ENCODE measurements at places on chromosomes 6 and 20.

GRCh38 chr6:144065213-144065660, 30.1 kb downstream of the SF3B5 start:
- DNase-seq = no peak

GRCh38 chr6:42387336-42387735, 64.4 kb downstream of the TRERF1 start:
- DNase-seq = no peak

DNA sequence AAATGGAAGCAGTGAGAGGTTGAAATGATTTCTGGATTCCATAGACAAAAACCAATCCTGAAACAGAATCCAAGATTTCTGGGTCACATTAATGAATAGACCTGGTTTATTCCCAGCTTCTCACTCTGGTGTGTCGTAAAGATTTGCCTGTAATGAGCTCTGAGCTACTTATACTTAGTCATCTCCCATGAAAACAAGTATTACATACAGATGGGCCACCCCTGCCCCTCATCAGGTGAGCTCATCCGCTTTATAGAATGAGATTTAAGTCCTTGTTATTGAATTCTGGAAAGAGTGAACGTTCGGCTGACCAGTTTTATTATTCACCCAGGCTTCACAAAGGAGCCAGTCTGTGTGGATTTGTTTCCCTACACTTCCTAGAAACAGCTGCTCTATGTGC, 47.1 kb upstream of the TMEM181 start:
- DNase-seq = no peak

DNA sequence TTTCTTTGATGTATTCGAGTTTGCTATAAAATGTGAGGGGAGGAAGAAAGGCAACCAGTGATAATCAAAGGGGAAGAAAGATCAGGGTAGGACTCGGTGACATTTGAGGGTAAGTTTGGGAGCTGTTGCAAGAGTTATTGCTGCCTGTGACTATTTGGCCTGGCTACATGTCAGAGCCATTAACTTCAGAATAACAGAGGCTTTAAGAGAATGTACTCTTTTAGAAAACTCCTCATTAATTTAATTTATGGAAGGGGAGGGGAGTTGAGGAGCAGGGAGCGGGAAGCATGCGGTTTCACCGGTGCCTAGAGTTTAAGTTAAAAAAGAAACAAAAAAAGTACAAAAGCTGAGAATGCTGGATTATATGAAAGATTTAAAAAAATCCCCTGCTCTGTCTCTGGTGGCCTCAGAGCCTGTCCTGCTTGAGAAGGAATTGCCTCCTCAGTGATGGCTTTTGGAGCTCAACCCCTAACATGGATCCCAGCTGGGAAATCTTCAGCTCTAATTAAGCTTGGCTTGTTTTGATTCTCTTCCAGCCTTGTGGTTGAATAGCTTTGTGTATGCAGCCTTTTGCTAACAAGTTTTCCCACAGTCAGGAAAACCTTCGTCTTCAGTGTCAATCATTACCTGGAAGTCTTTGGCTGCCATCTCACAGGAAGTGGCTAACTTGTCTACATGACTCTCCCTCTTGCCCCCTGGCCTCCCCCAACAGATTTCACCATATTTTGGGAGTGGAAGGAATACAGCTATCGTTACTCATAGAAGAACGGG, 238.2 kb downstream of the SOX4 start:
- no peak for DNase-seq

GRCh38 chr6:144094731-144095133, 641 bp downstream of the SF3B5 start:
- DNase-seq = no peak

GRCh38 chr6:90374201-90374600, 77.6 kb upstream of the BACH2 start:
- DNase-seq = no peak

GRCh38 chr20:34060970-34061369, 51.1 kb downstream of the EIF2S2 start:
- DNase-seq = no peak

- DNase-seq = no peak
Measured at GRCh38 chr6:148693882-148694484, 52.8 kb upstream of the UST start.

GRCh38 chr6:45686841-45687569, 309.3 kb upstream of the SUPT3H start:
- no peak for DNase-seq

DNA sequence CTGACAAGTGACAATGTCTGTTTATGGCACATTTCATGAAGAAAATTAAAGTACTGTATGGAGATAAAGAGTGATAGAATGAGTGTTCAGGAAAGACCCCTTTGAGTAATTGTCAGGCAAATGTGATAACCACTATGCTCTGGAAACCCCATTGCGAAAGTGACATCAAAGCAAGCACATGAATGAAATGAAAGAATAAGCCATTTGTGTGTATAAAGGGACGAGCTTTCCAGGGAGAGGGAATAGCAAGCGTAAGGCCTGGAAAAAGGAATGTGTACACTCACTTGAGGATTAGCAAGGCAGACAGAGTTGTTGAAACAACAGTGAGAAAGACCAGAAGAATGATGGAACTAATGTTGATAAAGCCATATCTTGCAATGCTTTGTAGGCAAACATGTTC, 490.0 kb downstream of the GRIK2 start:
- no peak for DNase-seq

DNA sequence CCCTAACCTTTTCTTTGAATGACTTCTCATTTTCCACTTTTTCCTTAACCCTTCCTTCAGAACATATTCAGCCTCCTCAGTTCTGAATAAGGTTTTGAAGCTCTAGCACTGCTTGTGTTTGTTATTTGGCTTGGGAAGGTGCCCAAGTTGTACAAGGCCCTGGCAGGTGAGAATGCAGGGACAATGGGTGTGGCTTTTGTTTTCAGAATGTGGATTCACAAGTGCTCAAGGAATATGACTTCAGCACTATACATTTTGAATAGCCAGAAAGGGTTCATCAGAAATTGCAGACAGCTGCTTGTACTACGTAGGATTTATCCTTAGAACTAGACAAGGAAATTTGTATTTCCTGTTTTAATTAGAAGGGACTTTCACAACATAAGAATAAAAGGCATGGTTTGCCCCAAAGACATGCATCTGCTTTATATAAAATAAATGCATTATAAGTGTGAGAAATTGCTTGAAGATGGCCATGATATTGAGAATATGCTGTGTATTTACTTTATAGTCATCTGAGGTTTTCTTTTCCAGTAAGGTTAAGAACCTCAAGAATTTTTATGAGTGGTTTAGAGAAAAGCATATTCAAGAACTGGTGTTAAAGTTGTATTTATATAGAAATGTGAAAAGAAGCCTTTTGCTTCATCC, 29.3 kb upstream of the PRDM1 start:
- no peak for DNase-seq

- no peak for DNase-seq
Measured at GRCh38 chr6:52495922-52496321, 75.8 kb downstream of the EFHC1 start.

GRCh38 chr20:33945391-33946081, 48.2 kb upstream of the RALY start:
- peak; percentile 78 for DNase-seq

DNA sequence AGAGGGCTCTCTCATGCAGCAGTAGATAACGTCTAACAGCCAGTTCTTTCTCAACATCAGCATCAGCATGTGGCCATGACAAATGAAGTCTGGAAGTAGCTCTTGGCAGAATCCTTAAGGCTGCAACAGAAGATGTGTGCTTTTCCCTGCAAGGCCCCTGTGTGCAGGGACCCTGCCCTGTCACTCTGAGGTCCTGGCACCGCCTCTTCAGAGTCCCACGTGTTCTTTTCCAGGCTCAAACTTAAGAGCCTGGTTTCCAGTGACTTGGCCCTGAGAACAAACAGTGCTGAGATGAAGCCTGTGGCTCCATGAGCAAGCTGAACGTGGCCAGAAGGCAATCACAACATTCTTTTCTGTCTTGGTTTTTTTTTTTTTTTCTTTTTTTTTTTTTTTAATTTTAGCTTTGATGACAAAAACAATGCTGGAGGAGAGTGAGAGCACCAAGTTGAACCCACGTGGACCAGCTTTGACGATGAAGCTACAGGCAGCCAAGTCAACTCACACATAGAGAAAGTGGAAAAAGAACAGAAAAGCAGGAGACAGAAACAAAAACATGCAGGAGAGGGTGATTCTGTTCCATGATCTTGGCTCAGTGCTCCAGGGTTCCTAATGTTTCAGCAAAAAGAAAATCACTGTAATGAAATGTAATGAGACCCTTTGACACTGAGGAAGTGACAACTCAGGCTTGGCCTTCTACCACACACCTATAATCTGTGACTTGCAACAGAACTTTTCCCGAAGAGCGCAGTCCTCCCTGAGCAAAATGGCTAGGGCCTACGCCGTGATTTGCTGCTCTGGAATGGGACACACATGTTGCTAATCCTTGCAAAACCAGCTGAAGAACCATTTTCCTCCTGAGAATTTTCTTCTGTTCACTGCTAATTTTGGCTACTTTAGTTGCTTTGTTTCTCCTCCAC, 86.1 kb downstream of the FOXC1 start:
- DNase-seq = no peak

DNA sequence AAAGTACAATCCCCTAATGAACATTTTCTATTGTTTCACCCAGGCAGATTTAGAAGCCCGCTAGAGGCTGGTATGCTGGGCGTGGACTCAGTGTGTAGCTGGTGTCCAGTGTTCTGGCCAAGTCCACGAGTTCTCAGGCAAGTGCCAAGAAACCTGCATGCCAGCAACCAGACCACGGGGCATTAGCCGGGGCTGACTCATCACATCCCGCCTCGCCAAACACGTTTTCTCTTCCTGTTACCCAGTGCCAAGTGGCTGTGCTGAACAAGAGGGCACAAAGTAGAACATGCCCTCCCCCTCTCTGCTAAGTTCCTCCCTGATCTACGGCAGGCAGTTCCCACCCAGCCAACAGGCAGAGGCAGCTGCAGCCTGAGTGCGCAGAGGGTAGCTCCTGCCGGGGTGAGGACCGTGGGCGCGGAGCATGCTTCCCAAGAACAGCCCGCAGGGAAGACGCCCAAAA, 29.6 kb downstream of the RAMACL start:
- DNase-seq = peak; percentile 87

DNA sequence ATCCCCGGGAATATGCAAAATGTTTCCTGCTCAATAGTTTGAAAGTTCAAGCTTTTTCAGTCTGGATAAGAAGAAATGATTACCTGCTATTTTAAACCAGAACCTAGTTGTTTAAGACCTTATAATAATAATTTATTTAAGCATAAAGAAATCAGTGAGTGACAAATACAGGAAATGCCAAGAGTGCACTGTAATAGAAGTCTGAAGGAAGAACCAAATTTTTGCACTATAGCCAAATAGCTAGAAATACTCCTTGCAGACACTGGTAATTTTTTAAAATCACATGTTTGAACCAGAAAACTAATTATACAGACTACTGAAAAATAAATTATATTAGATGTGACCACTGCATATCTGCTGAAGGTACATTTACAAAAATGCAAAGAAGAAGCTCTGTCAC, 93.2 kb downstream of the MMS22L start:
- DNase-seq = no peak

DNA sequence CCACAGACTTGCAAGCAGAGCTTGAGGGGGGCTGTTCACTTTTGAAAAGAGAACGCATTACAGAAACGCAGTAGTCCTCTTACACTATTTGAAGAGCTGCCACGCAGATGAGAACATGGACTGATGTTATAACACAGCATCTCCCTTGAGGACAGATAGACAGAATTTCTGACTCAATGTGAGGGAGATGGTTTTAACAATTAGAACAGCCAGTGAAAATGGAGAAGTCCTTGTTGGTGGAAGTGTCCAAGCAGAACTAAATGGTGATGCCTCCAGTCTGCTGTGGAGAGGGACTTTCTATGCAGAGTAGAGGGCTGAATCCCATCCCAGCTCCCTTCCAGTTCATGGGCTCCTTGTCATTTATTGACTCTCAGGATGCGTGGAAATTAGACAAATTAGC, 100.0 kb downstream of the RREB1 start:
- DNase-seq = no peak

DNA sequence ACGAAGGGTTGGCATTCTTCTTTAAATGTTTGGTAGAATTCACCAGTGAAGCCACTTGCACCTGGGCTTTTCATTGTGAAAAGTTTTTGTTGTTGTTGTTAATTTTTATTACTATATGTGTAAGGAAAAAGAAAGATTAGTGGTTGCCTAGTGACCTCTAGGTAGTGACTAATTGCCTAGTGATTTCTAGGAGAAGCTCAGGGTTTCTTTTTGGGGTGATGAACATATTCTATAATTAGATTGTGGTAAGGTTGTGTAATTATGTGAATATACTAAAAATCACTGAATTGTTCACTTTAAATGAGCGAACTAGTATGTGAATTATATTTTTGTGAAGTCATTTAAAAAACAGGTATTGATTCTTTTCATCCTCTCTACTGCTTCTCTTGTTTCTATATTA, 123.8 kb upstream of the TMEM170B start:
- no peak for DNase-seq

DNA sequence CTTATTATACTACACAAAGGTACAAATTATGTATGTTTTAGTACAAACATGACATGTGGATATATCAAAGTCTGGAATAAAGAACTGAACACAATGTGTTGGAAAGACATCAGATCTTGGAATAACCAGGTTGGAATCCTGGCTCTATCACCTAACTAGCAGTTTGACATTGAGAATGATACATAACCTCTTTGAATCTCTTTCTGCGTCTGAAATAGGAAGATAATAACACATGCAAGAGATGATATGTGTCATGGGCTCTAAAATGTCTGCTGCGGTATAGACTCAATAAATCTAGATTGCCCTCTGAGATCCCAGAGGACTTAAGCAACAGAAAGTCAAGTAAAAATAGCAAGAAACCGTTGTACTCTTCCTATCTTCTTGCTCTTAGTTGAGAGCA, 66.8 kb upstream of the CCN2 start:
- DNase-seq = no peak

DNA sequence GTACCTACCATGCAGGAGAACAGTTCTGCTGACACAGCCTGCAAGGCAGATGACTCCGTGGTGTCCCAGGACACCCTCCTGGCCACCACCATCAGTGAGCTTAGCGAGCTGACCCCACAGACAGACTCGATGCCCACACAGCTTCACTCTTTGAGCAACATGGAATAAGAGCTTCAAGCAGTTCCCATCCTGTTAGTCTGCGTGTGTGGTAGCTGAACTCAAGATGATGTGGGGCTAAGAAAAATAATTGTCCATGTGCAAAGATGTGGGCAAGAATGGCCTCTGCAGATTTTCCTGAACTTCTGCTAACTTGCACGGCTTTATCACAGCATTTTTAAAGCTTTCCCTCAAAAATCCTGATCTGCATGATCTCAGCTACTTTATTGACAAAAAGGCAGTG, 8.3 kb downstream of the GZF1 start:
- DNase-seq = no peak
